Bone marrow (tissue), 2 donors: ENCODE measurements at places on chromosomes 7 and 10.

- DNase-seq: no peak
These were observed 16.5 kb upstream of the UBE2D1 start for GRCh38 chr10:58318346-58318745.

DNA sequence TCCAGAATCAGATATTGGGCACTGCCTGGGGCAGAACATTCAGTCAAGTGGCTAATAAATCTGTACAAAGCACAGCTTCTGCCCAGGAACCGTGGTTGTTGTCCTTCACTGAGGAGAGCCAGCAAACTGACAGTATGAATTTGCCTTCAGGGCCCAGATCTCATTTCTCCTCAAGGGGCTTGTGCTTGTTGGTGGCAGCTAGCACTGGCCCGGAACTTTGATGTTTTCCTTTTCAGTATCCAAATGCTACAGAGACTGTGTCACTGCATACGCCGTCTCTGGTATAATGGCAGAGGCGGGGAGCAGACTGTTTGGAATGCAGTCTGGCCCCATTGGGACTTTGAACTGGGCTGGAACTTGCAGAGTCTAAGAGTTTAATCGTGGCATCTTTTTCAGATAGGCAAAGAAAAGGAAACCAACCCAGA, 30.4 kb upstream of the ADD3 start:
- DNase-seq: no peak

GRCh38 chr10:15262036-15262713, 93.7 kb upstream of the NMT2 start:
- no peak for DNase-seq

GRCh38 chr10:101136708-101137121, 5.6 kb downstream of the TLX1 start:
- DNase-seq: no peak

- DNase-seq: no peak
These were observed 63.2 kb downstream of the PRKCQ start for GRCh38 chr10:6516929-6517284.

GRCh38 chr10:852386-852785, 79.1 kb downstream of the LARP4B start:
- DNase-seq: no peak

- no peak for DNase-seq
These were observed 33.3 kb upstream of the COL13A1 start for GRCh38 chr10:69768386-69768785.

DNA sequence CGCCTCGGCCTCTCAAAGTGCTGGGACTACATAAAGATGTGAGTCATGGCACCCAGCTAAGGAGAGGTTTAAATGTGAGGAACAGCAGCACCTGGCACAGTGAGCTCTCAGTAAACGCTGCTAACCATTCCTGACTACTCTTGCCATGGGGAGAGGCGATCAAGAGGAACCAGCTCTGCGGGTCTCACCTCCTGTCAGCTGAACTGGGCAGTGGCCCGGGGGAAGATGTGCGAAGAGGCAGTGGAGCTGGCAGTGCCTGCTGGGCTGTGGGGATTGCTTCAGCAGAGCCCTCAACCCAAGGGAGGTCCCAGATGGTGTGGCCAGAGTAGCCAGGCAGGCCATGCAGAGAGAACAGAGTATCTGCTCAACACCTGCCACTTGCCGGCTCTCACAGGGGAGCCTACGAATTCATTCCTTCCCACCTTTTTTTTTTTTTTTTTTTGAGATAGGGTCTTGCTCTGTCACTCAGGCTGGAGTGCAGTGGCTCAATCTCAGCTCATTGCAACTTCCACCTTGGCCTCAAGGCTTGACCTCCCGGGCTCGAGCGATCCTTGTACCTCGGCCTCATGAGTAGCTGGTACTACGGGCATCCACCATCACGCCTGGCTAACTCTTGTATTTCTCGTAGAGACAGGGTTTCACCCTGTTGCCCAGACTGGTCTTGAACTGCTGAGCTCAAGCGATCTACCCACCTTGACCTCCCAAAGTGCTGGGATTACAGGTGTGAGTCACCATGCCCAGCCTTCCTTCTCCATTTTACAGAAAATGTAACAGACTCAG, 6.8 kb downstream of the POLM start:
- no peak for DNase-seq

GRCh38 chr10:107434201-107434600, 269.7 kb upstream of the SORCS1 start:
- DNase-seq: no peak

DNA sequence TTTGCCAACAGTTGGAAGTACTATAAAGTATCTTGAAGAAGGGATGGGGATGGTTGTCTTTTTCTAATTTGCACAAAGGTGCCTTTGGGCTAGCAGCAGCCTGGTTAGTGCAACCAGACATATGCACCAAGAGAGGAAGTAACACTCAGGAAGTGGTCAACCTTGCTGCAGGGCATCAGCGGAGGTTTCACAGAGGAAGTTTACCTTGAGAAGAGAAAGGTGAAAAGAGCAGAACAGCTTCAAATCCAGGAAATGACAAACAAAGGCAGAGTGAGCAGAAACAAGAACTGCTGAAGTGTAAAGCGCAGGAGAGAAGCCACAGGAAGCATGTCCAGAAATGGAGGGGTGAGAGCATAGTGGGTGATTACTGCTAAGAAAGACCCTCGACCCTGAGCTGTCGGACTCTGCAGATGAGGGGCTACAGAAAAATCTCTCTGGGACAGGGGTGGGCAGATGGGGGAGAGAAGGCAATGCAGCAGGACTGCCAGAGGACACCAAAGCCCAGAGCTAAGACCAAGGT, 66.9 kb downstream of the STK17A start:
- peak; percentile 16 for DNase-seq

DNA sequence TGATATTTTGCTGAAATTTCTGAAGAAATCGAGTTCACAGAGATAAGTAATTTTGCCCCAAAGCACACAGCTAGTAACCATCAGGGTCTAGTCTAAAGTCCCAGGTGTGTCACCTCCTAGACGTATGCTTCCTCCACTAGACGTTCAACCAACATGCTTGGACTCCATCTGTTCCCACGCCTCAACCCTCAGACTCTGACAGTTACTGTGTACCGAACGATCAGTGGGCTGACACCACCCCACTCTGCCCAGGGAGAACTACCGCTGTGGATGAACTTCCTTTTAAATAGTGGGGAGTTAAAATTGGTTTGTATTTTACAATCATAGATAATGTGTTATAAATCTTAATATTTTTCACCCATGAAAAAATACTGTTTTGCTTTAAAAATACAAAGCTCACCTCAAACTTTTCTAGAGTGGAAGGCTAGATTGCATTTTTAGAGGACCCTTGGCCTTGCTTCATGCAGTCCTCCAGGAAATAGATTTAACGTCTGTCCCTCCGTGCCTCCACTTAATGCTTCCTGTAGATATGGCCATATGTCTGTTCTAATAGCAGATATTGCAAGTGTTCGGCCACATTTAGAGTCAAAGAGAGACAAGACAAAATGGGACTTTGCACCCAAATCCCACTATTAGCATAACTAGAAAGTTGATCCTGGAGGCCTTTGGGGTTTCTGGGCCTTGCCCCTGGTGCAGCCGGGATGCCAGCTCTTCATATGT, 91.4 kb upstream of the ZPBP start:
- no peak for DNase-seq

GRCh38 chr7:135573541-135573940, 15.8 kb downstream of the NUP205 start:
- DNase-seq: no peak

DNA sequence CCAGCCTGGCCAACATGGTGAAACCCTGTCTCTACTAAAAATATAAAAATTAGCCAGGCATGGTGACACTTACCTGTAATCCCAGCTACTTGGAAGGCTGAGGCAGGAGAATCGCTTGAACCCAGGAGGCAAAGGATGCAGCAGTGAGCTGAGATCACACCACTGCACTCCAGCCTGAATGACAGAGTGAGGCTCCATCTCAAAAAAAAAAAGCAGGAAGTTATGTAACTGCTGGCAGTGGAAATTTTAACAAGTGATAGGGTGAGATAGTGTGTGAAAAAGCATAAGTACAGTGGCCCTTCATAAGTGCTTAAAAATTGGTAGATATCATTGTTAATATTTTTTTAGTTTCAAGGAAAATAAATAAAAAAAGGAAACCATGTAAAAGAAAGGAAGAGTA, 12.3 kb downstream of the AKR1C3 start:
- peak; percentile 44 for DNase-seq

DNA sequence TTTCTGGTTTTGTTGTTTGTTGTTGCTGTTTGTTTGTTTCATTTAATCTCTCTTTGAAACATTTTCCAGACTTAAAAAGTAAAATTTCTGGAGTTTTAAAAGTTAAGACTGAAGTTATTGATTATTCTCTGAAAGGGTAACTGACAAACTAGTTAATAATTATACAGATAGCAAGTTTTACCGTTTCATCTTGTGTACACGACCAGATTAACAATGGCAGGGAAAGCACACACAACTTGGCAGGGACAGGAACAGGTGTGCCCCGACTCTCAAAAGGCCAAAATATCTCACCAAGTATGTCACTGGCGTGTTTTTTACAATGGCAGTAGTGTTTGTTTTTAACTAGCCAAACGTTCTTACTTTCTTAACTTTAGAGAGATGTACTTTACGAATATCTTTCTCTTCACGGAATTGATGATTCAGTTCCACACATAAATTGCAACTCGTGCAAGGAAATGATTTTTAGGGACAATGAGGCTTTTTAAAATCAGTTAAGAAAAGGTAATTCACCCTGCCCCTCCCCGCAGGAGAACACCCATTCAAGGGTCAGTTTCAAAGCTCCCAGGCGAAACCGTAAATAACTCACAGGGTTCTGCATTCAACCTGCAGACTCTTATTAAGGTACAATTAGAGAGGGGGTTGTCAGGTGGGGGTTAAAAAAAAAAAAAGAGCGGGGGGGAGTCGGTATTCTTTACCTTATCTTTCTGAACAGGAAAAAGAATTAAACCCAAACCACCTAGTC, 3.5 kb downstream of the CTBP2 start:
- DNase-seq: no peak

DNA sequence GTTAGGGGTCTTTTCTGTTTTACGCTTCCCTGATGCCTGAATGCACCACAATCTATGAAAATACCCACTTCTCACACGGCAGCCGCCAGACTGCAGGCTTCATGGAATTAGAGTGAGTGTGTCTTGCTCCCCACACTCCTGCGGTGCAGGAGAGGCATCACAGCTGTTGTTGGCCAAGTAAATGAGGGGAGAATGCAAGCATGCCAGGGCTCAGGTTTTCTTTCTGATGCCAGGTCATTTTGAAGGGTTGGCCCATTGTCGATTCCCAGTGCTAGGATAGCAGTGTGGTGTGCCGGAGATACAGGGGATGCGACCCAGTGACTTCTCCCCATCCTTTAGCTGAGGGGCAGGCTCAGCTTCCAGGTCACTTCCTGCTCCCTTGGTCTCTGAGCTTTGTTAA, 16.3 kb downstream of the CXCL12 start:
- no peak for DNase-seq

DNA sequence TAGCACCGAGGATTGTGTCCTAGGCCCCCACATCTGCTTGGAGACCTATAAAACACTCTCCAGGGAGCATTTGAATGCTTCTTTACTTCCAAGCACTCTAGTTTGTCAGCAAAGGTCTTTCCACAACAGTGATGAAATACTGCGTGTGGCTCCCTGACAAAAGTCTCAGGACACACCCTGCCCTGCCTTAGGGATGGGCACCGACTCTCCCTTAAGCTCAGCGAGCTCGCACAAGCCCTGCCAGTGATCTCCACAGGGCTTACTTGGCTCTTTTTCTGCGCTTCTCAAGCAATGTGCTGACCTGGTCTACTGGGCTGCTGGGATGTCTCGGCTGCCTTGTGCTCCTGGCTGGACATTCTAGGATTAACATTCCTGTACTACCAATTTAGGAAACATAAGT, 84.3 kb upstream of the MPP7 start:
- DNase-seq: no peak

DNA sequence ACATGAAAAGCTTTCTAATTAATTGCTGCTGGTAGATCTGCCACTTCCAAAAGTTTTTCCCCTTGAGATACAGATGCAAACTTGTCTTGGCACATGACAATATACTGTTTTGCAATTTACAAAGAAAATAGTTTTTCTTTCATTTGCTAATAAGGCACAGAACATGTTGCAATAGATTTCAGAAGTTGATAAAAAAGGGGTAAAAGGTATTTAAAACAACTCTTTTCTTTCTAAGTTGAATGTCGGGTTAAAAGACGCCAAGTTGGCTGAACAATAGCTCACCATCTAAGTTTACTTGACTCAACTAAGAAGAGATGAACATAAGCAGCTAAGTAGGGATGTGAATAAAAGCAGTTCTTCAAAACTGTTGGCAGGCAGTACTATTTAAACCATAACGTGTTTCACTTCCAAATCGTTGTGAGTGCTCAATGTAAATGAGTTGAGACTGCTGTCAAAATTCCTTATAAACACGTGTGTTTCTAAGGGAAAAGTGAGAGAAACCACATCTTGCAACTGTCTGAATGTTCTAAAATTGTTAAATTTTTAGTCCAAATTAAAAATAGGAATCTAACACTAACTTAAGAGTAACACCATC, 14.5 kb upstream of the THSD7A start:
- DNase-seq: no peak

- no peak for DNase-seq
These were observed 62.4 kb downstream of the SLC35B4 start for GRCh38 chr7:134254311-134254710.

- no peak for DNase-seq
These were observed 164.3 kb downstream of the BAMBI start for GRCh38 chr10:28841625-28842024.

- no peak for DNase-seq
These were observed 131.4 kb downstream of the ADAM12 start for GRCh38 chr10:126256864-126257263.

DNA sequence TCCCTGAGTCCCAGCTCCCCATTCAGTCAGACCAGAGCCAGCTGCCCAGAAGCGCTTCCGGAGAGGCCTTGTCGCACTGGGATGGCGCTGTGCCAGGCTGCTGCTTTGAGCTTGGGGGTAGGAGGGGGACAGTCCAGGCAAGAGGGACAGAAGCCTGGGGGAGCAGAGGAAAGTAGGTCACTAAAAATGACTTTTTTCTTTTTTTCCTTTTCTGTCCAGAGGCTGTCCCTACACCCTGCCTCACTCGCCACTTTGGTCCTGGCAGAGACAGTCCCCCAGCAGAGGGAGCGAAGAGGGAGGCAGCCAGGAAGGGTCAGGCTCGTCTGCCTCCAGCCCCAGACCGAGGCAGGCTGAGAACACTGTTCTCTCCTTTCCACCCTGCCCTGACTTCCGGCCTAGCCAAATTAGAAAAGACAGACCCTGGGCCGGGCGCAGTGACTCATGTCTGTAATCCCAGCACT, 15.8 kb upstream of the TRIM8 start:
- DNase-seq: no peak

GRCh38 chr7:135782801-135783200, 34.2 kb upstream of the FAM180A start:
- no peak for DNase-seq

DNA sequence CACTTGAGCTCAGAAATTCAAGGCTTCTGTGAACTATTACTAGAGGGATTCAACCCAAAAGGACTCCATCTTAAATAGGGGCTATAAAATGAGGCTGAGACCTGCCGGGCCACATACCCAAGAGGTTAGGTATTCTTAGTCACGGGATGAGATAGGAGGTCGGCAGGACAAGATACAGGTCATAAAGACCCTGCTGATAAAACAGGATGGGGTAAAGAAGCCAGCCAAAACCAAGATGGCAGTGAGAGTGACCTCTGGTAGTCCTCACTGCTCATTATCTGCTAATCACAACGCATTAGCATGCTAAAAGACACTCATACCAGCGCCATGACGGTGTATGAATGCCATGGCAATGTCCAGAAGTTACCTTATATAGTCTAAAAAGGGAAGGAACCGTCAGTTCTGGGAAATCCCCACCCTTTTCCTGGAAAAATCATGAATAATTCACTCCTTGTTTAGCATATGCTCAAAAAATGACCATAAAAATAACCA, 101.2 kb upstream of the TRIM24 start:
- no peak for DNase-seq

- no peak for DNase-seq
These were observed 267.9 kb downstream of the SUGCT start for GRCh38 chr7:40402661-40403060.
